ENCODE measurements at places on chromosomes 13 and 19.

GRCh38 chr13:26855071-26855470 lies 94.5 kb upstream of the GPR12 start:
- DNase-seq, result no peak

- DNase-seq, result no peak
Observed at GRCh38 chr19:52679598-52679997, 41.4 kb upstream of the ZNF83 start.

- no peak for DNase-seq
Observed at GRCh38 chr13:35716729-35717128, 240.2 kb upstream of the MAB21L1 start.

- DNase-seq, result no peak
Observed at GRCh38 chr19:6415591-6416190, 8.9 kb downstream of the KHSRP start.

GRCh38 chr13:39777527-39778061 lies 122.1 kb downstream of the COG6 start:
- DNase-seq, result peak; percentile 86

Measured in RCC 7860 (cell line).